ENCODE measurements at places on chromosomes 3 and 15.

GRCh38 chr3:126781406-126781805 is 77.4 kb downstream of the CHCHD6 start:
- ATAC-seq = no peak

DNA sequence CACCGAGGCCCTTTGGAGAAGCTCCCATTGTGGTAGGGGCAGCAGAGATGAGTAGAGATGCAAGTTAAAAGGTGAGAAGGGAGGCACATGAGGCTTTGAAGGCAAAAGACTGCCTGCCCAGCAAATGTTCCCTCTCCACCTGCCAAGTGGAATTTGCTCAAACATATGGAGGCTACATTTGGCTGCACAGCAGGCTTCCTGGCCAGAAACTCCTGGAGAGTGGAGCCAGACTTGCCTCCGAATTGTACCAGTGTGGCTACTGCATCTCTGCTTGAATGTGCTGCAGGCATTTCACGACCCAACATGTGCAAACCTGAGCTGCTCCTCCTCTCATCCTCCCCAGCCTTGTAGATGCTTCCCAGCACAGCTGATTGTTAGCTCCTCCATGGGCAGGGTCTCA is 229.2 kb downstream of the ZNF621 start:
- no peak for ATAC-seq

- ATAC-seq = no peak
These were observed 197.1 kb downstream of the MEX3B start for GRCh38 chr15:81848701-81849100.

DNA sequence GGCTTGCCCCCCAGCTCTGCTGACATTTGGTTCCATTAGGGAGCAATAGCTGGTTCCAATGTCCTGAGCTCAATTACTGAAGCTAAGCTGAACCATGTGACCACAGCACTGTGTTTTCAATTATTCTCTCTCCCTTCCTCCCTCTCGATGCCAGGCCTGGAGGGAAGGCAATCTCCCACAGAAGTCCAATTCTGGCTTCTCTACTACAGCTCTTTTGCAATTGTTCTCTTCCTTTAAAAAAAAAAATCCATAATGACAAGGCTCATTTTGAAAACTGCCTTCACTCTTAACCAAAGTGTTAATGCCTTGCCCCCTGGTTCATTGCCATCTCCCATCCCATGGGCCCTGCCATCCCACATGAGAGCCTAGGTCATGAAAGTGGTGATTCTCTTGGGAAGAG is 24.8 kb downstream of the IL16 start:
- no peak for ATAC-seq

DNA sequence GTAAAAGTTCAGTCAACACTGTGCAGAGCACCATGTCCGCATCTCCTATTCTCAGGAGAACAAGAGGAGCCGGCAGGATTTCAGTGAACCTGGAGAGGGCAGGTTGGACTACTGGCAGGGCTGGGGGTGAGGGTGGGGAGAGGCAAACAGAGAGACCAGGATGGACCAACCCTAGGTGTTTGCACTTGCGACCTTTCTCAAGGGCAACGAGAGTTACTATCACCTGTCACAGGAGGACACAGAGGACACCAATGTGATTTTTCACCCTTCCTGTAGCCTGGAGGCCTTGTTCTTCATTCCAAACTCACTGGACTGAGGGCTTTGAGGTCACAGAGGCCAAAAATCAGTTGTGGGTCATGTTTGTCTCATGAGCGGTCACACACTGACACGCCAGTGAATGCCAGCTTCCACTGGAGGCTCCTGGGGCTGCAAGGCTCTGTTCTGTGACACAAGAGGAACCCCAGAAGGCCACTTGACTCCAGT is 89.5 kb downstream of the CPN2 start:
- ATAC-seq = no peak

DNA sequence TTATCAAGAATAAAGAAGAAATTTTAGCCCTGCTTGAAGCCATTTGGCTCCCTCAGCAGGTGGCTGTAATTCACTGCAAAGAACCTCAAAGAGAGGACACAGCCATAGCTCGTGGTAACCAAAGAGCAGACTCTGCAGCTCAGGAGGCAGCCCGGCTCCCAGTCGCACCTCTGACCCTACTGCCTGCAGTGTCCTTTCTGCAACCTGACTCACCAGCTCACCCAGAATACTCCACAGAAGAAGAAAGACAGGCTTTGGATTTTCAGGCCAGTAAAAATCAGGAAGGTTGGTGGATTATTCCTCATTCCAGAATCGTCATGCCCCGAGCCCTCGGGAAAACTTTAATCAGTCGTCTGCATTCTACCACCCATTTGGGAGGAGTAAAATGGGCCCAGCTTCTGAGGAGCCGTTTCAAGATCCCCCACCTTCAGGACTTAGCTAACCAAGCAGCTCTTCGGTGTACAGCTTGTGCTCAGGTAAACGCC is 38.6 kb downstream of the ZBTB11 start:
- ATAC-seq = no peak

GRCh38 chr15:91142106-91142744 is 42.2 kb downstream of the SV2B start:
- no peak for ATAC-seq

- no peak for ATAC-seq
These were observed 90.6 kb downstream of the SOX14 start for GRCh38 chr3:137854533-137855261.

- no peak for ATAC-seq
These were observed 505.6 kb upstream of the THBS1 start for GRCh38 chr15:39075311-39075710.

- ATAC-seq = peak; percentile 86
These were observed 58.1 kb downstream of the RSRC1 start for GRCh38 chr3:158167737-158168557.

DNA sequence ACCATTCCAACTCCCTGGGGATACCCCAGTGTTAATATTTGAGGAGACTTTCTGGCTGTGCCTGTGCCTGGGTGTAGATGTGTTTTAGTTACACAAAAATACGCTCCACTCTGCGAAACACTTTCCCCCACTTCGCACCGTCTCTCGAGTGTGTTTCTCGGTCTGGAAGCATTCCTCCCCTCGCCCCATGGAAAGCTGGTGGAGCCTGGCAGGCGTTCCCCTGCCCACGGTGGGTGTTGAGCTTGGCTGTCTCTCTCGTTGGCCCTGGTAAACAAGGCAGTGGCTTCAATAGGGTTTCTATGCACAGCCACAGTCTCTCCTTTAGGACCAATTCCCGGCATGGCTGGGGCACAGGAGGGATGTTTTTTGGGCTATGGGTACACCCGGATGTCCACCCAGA is 19.3 kb downstream of the IQSEC1 start:
- ATAC-seq = no peak

GRCh38 chr15:72313881-72314280 is 6.1 kb downstream of the CELF6 start:
- ATAC-seq = no peak

- no peak for ATAC-seq
These were observed 195.3 kb upstream of the PLSCR5 start for GRCh38 chr3:146800484-146800883.

DNA sequence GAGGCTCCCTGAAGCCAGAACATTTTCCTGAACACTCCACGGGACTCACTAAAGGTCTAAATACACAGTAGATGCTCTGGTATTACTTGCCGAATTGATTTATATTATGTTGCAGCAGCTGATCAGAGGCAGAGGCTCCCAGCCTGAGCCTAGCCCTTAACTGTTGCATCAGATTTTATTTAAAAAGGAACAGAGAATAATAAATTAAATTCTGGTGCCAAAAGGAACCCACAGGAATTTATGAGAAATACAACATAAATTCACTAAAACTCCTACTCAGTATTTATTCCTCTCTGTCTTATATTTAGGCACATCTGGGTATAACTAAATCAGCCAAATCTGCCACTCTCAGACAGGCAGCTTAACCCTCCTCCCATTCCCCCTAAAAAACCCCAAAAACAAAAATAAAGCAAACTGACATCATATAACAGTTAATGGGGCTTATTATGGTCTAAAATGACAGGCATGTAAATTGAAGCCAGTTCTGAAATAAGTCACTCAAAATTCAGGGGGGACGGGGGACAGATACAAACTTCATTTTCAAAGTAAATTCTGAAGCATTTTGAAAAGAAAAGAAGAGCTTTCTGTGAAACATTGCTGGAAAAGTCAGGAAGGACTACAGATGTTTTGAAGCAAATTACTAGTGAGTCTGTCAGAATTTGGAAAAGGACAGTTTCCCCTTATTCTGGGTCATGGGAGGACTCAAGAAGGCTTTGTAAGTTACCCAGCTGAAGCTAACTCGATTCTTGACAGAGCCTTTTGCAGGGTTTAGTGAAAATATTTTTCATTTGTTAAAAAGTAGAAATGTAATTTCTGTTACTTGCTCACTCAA is 53.8 kb upstream of the CORO2B start:
- no peak for ATAC-seq

DNA sequence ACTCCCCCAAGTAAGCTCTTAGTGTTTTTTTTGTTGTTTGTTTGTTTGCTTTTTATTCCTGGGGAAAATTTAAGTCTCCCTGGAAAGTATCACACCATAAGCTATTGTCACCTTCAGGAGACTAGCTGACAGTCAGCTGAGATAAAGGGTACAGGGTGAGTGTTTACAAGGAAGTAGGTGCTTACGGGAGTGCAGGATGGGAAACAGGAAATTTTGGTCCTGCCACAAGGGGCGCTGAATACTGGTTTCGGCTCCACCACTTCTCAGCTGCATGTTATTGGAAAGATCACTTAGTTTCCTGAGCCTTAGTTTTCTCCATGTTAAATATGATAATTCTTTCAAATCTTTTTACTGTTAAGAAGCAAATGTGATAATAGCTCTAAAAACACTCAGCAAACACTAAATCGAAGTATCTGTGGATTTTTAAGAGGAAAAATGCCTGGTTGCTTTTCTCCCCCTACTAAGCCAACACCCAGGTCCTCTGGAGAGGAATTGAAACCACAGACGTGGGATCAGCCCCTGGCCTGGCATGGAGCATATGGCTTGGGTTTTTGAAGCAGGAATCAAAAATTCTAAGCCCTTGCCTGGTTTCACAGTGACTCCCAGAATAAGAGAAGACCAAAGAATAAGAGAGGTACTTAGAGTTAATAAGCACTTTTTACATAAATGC is 90.7 kb downstream of the SCN11A start:
- ATAC-seq = peak; percentile 62

GRCh38 chr3:113231827-113232253 is 20.5 kb downstream of the BOC start:
- peak; percentile 87 for ATAC-seq

DNA sequence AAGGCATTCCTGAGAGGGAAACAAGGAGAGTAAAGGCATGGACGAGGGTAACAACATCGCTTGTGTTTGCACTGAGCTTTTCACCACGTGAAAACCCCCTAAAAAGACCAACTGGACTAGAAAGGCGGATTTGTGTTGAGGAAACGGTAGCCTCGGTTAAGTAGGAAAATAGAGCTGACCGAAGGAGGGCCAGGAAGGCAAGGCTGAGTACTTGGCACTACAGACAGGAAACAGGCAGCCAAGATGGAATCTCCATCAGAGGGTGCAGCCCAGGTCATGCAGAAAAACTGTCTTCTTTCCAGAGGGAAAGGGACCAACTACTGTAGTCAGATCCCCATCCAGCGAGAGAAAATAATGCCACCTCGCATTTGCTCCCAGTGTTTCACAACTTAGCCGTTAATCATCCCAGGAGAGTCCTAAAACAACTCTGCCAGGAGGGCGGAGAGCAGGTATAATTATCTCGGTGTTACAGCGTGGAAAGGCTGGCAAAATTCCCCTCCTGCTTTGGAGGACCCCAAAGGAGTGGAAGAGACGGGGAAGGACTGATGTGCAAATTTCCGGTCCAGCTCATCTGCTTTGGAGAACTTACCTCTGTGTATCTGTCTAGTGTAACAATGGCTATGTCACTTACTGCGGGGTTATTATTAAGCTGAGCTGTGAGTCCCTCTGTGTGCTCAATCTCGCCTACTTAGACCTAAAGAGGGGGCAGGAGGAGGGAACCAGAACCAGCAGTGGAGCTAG is 77.2 kb downstream of the MYO1E start:
- no peak for ATAC-seq

DNA sequence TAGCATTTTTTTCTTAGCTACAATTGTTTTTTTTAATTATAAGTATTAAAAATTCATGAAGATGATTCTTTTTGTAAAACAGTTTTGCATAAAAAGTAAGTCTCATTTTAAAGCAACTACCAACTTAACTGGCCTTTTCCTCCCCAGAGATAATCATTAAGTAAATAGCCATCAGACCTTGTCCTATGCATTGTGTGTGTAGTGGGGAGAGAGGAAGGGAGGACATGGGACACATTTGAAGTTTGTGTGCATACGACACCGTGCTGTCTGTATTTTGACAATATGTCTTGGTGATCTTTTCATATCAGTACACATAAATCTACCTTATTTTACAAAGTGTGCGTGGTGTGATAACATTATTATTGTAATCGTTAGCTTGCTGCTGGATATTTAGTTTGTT is 8.1 kb downstream of the SNRPN start:
- no peak for ATAC-seq

- ATAC-seq = no peak
These were observed 88.0 kb upstream of the RASGRF1 start for GRCh38 chr15:79178594-79178993.

DNA sequence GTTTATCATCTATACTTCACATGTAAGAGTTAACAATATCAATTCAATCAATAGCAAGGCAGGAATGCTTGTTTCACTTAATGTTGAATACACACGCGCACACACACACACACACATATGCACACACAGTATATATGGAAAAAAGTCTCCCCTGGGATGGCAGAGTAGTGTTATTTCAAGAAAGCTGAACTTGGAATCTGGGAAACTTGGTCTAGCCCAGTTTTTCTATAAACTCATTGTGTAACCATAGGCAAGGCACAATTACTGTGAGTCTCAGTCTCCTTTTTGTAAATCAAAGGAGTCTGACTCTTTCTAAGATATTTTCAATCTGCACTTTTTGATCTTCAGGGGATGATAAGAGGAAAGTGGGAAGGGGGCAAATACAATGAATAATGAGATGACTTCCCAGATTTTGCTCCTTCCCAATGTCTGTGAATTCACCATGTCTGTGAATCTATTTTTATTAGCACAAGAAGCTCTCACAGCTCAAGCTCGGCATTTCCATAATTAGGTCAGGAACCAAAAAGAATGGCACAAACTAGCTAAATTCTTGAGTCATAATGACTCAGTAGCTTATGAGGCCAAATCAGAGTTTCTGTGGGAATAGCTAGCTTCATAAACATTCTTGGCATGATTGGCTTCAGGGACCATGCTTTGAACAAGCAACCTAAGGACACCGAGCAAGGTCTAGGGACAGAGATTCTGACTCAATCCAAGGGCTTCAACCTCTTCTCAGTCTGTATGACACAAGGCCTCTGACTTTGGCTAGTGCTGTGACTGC is 227.4 kb upstream of the DCBLD2 start:
- no peak for ATAC-seq

DNA sequence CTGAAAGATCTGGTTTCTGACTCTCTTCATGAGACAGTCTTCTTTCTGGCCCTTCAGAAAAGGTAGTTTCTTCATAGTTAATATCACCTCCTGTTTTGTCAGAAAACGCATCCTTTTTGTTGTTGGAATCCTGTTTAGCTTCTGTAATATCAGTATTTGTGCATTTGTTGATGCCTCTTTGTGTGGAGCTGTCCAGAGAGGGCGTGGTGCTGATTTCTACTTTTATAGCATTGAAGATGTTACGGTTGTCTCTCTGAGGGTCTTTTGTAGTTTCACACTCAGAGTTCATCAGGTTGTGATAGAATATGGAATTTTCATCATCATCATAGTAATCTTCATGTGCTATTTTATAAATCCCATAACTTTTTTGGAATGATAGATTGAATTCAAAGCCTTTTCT is 8.9 kb downstream of the GPR149 start:
- ATAC-seq = no peak

GRCh38 chr15:74422652-74423430 is 10.9 kb downstream of the SEMA7A start:
- no peak for ATAC-seq

- ATAC-seq = no peak
These were observed 39.3 kb downstream of the PPCDC start for GRCh38 chr15:75062706-75063105.
